Karpas-422 (cell line): ENCODE measurements at places on chromosomes 11 and 22. TPM values are rescaled to one million over a fixed set of nuclear protein-coding genes. Genes with fewer than 3 reads are reported as not detected.
A peak's percentile ranks its signal among the peaks of the same experiment; 100 is the strongest.

GRCh38 chr11:120185706-120186455 lies 25.0 kb upstream of the OAF start:
- H3K4me3 ChIP-seq = no peak overlapping the region
- no peak overlapping the region for H3K27ac ChIP-seq
- no peaks in the 10 kb centered on the region for H3K4me1 ChIP-seq
- no peaks in the 10 kb centered on the region for H3K36me3 ChIP-seq

The PGA5 gene
- total RNA-seq = not detected in 2 replicates

The SYCE3 gene
- not detected in 2 replicates for total RNA-seq

DNA sequence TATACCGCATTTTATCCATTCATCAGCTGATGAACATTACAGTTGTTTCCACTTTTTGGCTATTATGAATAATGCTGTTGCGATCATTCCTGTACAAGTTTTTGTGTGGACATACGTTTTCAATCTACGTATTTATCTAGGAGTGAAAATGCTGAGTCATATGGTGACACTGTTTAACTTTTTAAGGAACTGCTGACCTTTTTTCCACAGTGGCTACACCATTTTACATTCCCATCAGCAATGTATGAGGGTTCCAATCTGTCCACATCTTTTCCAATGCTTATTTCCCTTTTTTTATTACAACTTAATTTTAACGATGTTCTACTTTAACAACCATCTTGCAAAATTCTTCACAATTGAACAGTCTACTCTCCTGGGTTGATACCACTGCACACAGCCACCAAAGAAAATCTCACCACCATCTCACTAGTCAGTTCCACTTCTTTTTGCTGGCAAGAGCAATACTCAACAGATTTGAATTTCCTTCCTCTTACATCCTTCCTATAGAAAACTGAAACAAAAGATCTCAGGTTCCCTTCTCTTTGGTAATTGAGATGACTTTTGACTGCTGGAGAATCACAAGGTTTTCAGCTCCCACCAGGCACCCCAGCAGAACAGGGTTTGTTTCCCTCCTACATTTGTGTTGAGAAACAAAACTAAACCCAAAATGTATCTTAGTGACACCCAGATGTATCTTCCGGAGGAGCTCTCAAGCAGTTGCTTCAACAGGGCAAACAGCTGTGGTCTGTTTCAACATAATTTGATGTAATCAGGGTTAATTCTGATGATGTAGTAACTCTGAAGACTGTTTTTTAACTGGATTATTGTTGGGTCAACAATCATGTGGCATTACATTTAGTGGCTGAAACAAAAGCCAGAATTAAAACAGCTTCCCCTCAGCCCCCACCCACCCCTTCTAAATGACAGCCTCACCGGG lies 7.0 kb upstream of the GAB2 start:
- no peak overlapping the region for H3K4me3 ChIP-seq
- DNase-seq = no peak
- peak overlapping the region; percentile 8; the same call in 1 of the 2 replicates for H3K27ac ChIP-seq
- peaks cover 31% of the 10 kb centered on the region for H3K4me1 ChIP-seq
- H3K27me3 ChIP-seq = no peaks in the 10 kb centered on the region
- no peaks in the 10 kb centered on the region for H3K36me3 ChIP-seq

GRCh38 chr22:39236321-39237317 lies 8.2 kb downstream of the PDGFB start:
- H3K4me3 ChIP-seq = no peak overlapping the region
- no peaks in the 10 kb centered on the region for H3K27me3 ChIP-seq
- H3K27ac ChIP-seq = no peak overlapping the region
- H3K4me1 ChIP-seq = peaks cover 17% of the 10 kb centered on the region
- H3K36me3 ChIP-seq = no peaks in the 10 kb centered on the region

The DYNC2H1 gene
- total RNA-seq = 1.2 and 3.9 TPM in 2 replicates

DNA sequence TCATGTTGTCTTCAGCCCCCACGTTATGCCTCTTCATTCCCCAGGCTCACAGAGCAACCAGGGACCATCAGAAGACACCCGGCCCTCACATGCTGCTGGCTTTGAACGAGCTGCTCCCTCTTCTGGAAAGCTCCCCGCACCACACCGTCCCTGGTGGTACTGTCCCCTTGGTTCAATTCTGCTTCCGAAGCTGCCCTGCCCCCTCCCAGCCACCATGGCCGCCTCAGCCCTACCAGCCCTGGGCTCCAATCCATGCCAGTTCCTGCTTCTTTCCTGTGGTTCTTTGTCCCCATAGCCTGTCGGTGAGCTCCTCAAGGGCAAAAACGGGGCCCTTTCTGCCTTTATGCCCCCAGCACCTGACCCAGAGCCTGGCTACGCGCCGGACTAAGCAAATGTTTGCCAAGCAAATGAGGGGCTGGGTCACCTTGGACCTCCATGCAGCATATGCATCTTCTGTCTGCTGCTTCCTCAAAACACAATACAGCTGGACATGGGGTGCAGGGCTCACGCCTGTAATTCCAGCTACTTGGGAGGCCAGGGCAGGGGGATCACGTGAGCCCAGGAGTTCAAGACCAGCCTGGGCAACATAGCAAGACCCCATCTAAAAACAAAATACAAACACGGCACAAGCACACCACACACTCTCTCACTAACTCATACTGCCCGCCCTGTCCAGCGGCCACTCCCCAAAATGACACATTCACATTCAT lies 21.3 kb downstream of the TNKS1BP1 start:
- H3K4me1 ChIP-seq = peaks cover 3% of the 10 kb centered on the region
- H3K27me3 ChIP-seq = no peaks in the 10 kb centered on the region
- no peak overlapping the region for H3K27ac ChIP-seq
- H3K4me3 ChIP-seq = no peak overlapping the region

The DEFB131B gene
- not detected in 2 replicates for total RNA-seq

GRCh38 chr11:26949846-26950245 lies 44.1 kb upstream of the FIBIN start:
- no peaks in the 10 kb centered on the region; the same call in 1 of the 2 replicates for H3K27me3 ChIP-seq
- H3K27ac ChIP-seq = no peak overlapping the region
- DNase-seq = no peak
- H3K4me1 ChIP-seq = no peaks in the 10 kb centered on the region
- H3K4me3 ChIP-seq = no peak overlapping the region
- no peaks in the 10 kb centered on the region for H3K36me3 ChIP-seq

- no peak overlapping the region for H3K27ac ChIP-seq
- no peaks in the 10 kb centered on the region for H3K4me1 ChIP-seq
- DNase-seq = no peak
- no peaks in the 10 kb centered on the region for H3K36me3 ChIP-seq
- no peak overlapping the region for H3K4me3 ChIP-seq
Observed at GRCh38 chr11:125132071-125132470, 20.6 kb upstream of the TMEM218 start.

GRCh38 chr11:69105461-69106030 lies 50.2 kb upstream of the SMIM38 start:
- DNase-seq = no peak
- H3K36me3 ChIP-seq = no peaks in the 10 kb centered on the region
- H3K27ac ChIP-seq = no peak overlapping the region
- no peaks in the 10 kb centered on the region for H3K27me3 ChIP-seq

The ZP1 gene
- not detected in 2 replicates for total RNA-seq

DNA sequence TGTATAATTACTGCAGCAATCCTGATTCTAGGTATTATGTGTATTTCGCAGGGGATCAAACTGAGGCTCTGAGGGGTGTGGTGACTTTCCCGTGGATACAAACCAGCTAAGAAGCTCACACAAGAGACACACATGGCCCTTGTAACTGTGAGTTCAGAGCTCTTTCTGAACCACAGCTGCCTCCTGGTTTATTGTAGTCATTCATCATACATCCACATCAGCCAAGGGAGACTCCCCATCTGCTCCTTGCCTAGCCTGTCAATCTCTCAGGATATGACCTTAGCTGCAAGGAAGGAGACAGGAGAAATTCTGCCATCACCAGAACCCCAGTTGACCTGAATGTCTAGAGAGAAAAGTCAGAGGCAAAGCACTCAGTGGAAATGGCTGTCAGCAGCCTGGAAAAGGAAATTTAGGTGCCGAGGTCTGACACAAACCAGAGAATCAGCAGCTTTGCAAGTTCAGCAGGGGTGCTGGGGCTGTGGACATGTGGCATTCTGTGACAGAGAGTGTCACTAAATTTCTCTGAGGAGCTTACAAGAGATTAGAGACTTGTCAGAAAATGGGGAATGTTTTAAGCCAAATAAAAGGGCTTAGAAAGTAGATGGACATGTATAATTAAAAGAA lies 209.5 kb downstream of the AASDHPPT start:
- no peaks in the 10 kb centered on the region for H3K4me1 ChIP-seq
- no peak overlapping the region for H3K4me3 ChIP-seq
- H3K27ac ChIP-seq = no peak overlapping the region

The ANO9 gene
- 1.4 and 2.2 TPM in 2 replicates for total RNA-seq

DNA sequence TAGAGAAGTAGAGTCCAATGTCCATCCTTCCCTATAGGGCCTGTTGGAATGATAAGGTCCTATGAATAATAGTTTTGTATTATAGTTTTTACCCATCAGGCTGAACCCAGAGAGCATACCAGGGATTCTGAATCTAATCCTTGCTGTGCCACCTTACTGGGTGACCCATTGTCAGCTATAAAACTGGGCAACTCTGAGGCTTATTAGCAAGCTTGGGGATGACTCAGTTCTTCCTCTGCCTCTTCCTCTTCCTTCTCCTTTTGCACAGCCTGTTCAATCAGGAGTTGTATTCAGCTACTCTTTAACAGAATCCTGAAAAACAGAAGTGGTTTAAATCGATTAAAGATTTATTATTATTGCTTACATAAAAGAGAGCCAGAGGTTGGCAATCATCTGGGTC lies 8.9 kb downstream of the HEPHL1 start:
- no peak overlapping the region for H3K27ac ChIP-seq
- no peaks in the 10 kb centered on the region for H3K27me3 ChIP-seq
- H3K36me3 ChIP-seq = no peaks in the 10 kb centered on the region
- DNase-seq = no peak
- no peak overlapping the region for H3K4me3 ChIP-seq
